ENCODE measurements at places on chromosomes 16 and 17.

DNA sequence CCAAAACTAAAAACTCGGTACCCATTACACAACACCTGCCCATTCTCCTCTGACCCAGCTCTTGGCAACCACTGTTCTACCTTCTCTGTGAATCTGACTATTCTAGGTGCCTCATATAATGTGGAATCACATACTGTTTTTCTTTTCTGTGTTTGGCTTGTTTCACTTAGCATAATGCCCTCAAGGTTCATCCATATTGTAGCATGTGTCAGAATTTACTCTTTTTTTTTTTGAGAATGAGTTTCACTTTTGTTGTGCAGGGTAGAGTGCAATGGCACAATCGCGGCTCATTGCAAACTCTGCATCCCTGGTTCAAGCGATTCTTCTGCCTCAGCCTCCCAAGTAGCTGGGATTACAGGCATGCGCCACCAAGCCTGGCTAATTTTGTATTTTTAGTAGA, 59.5 kb upstream of the RBL2 start:
- no peak for DNase-seq

- DNase-seq = no peak
Observed at GRCh38 chr16:85891033-85891775, 7.8 kb upstream of the IRF8 start.

GRCh38 chr16:17518441-17518840, 47.7 kb upstream of the XYLT1 start:
- no peak for DNase-seq

GRCh38 chr16:75093598-75094540, 22.7 kb downstream of the LDHD start:
- no peak for DNase-seq

GRCh38 chr17:14330492-14330962, 29.6 kb downstream of the HS3ST3B1 start:
- no peak for DNase-seq

- DNase-seq = no peak
Observed at GRCh38 chr16:89287777-89288576, 70.5 kb downstream of the ZNF778 start.

GRCh38 chr16:57996406-57997175, 3.9 kb downstream of the ZNF319 start:
- no peak for DNase-seq

- no peak for DNase-seq
Observed at GRCh38 chr17:44400226-44400847, 10.9 kb upstream of the ITGA2B start.

DNA sequence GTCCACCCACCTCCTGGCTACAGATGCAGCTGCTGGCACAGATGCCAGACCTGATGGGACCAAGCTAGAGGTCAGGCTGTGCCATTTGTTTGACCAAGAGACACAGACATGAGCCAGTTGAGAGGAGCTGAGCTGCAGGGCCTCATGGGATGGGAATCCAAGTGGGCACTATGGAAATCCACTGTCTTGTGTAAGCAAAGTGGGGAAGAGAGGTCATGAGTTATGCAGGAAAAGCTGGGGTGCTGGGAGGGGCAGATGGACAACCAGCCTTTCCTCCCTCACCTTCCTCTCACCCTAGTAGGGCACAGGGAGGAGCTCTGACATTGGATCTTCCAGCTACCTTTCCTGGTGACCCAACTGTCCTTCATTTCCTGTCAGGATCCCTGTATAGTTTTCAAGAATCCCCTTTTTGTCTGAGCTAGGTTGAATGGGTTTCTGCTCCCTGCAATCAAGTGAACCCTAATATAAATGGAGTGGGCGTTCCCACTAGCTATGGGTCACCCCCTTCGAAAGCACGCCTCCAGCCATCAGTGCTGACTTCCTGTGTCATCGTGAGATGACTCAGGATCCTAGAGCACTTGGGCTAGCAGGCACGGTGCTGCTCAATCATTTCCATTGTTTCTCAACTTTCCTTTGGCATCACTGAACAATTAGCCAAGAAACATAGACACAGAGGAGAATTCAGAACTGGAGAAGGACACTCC, 13.6 kb downstream of the ATPAF2 start:
- DNase-seq = no peak

DNA sequence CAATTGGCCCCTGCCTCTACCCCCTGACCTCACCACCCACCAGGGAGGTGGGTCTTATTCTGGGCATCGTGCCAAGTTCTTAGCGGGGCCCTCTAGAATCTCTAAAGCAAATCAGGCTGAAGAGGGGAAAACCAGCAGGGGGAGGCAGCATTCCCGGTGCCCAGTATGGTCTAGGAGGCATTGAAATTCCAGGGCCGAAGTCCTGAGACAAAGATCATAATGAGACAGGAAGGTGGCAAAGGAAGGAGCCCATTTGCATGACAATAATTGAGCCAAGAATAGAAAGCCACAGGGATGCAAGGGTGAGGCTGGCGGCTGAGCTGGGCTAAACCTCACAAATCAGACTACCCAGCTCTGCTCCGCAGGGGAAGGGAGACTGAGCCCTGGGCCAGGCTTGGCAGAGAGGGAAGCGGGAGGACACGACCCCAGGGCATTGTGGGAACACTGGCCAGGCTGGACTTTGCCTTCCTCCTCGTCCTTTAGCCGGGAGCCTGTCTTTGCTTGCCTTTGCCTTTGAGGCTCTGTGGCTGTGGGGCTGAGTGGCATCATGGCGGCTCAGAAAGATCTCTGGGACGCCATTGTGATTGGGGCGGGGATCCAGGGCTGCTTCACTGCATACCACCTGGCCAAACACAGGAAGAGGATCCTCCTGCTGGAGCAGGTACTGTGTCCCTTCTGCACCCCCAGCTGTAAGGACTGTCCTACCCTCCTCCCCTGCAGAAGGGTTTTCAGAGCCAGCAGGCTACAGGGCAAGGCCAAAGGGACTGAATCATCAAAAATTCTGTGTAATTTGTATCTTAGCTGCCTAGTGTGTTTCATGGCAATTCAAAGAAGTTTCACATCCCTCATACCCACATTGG, at the start of gene PIPOX:
Gene PIPOX (plus strand): TSS at position 463 of the 860 bp plus-strand sequence. CDS start 85 bp downstream, at position 548.
- no peak for DNase-seq

DNA sequence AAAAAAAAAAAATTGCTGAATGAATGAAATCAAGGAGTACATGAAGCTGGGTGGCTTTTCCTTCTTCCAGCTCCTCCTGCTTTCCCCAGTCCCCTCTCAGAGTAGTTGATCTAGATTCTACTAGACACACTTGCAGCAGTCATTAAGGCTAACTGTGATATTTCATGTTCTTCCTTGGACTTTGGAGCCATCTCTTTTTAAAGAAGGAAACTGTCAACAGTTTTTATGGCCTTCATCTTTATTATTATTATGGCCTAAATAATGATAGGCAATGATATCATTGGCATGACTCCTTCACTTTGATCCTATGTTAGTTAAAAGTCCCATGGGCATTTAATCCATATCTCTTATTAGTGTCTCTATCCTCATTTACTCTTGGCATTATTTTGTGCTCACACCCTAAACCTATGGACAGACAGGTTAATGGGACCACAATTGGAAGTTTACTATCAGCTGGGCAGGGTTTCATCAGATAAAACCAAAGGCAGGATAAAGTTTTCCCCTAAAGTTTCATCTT, 9.7 kb downstream of the C17orf78 start:
- DNase-seq = no peak

- no peak for DNase-seq
Observed at GRCh38 chr16:69077251-69077650, 28.2 kb upstream of the HAS3 start.

DNA sequence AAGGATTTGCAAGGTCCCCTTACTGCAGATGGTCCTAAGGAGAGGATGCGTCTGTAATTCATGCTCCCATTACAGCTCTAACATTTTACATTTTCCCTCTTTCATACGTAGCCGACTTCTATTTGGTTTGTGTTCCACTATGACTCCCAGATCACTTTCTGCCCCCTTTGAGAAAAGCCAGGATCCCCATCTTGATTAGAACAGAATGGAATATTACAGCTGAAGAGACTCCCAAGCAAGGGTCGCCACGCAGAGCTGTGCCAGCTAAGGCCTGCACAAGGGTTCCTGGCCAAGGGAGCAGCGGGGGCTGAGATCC, 3.4 kb upstream of the CDT1 start:
- DNase-seq = no peak

DNA sequence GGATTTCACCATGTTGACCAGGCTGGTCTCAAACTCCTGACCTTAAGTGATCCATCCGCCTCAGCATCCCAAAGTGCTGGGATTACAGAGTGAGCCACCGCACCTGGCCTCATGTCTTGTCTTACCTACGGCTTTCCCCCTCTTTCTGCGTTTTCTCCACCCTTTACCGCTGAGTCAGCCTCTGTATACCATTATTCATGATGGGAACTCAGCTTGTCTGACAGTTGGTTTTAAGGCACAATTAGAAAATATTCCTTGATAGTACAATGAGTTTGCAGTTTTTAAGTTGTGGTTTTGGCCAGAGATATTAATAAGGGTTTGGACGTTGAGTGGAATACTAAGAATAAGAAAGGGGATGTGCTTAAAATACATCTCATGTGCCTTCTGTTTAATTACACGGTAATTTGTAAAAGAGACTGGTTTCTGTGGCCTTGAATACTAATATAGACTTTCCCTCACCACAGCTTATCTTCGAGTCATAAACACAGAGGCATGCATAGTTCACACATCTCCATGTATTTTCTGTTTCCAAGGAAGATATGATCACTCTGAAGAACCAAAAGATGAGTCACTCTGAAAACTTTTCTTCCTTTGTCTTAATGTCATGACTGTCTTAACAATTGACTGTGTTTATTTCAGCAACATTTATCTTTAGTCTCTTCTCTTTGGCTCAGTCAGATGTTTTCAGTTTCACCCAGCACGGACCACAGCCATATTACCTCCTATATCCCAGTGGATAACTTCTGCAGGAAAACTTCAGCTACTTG, 54.4 kb downstream of the PITPNC1 start:
- no peak for DNase-seq

DNA sequence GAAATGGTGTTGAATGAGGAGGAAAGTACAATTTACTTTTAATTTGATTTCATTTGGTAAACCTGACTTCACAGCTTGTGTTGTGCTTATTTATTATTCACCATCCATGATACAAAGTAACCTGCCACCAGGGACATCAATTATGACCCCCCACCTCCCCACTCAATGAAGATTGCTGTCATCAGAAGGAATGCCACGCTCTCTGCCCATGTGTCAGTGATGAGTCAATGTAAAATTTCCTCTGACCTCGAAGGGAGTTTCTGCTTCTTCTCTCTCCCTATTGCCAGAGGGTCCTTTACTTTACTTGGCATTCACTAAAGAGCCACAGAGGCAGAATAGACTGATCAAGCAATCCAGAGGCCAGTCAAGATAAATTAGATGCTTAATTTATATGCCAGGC, 759.7 kb downstream of the CDH11 start:
- DNase-seq = no peak

- no peak for DNase-seq
Observed at GRCh38 chr16:51916231-51916630, 630.7 kb downstream of the TOX3 start.

DNA sequence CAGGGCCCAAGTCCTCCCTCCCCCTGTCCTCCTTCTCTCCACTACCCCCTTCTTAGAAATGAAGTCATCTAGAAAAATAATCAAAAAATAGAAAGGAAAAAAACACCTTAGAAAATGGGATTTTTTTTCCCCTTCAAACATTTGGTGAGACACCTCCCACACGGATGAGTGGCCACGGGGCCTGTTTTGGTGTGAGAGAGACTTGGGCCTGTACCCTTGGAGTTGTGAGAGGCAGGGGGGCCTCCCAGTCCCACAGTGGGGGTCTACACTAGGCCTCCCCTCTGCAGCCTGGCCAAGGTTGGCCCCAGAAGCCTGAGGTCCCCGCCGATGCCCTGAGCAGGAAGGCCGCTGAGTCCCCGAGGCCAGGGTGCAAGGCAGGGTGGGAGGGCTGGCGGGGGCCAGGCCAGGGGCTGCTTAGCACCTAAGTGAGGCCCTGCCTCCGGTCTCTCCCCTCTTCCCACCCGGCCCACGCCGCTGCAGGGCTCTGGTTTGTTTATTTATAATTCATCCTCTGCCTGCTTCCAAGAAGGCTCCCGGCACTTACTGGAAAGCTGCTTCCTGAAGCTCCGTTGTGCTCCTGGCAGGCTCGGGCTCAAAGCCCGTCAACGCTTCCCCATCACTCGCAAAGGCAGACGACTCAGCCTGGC, 26.4 kb downstream of the NPTX1 start:
- DNase-seq = no peak

GRCh38 chr17:17402558-17402957, 74.2 kb upstream of the MED9 start:
- no peak for DNase-seq

DNA sequence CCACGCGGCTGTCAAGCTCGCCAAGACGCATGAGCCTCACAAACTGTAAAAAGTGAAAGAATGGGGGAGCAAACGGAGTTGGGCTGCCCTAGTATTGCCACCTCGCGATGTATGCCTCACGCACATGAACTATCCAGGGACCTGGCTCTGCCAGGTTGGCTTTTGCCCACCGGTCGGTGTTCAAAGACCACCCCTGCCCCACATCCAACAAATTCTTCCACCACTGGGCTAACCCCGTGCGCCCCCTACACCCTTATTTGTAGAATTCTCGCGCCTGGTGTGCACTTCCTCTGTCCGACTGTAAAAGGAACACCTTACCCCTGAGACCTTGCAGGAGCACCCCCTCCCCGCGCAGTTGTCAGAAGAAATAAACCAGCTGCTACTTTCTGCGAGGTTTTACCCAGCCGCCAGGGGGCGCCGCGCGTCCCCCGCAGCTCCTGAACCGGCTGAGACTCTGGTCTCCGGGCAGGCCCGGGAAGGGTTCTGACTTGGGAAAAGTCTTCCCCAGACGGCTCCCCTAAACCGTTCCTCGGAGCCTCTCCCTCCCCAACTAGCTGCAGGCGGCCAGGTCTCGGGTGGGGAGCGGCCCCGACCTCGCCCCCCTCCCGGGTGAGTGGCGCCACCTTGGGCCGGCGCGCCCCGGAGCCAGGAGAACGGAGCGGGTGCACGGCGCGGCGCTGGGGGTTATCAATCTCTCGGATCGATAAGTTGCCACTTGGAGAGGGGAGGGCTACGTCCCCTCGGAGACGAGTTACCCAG, 1.7 kb upstream of the ZNF423 start:
- peak; percentile 42 for DNase-seq

- DNase-seq = no peak
Observed at GRCh38 chr17:47785538-47786123, 36.0 kb downstream of the OSBPL7 start.
